ENCODE measurements at places on chromosomes 12 and 14.
A peak's percentile ranks its signal among the peaks of the same experiment; 100 is the strongest.

DNA sequence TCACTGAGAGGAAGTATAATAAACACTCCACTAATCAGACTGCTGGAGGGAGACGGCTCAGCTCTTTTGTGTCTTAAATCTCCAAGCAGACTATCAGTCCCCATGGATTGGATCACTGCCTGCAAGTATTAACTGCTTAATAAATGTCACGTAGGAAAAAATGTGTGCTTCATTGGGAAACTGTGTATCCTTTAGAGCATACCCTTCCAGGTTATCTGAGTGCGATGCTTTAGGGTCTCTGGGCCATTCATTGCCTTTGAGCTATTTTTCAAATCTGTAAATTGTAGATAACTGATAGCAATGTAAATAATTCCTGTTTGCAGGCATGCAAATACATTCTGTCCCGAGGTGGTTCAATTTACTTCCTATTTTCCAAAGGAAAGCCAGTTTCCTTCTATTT lies 45.0 kb upstream of the VASH1 start:
- DNase-seq: no peak

- no peak for DNase-seq
Observed at GRCh38 chr14:78798757-78799156, 628.6 kb downstream of the NRXN3 start.

DNA sequence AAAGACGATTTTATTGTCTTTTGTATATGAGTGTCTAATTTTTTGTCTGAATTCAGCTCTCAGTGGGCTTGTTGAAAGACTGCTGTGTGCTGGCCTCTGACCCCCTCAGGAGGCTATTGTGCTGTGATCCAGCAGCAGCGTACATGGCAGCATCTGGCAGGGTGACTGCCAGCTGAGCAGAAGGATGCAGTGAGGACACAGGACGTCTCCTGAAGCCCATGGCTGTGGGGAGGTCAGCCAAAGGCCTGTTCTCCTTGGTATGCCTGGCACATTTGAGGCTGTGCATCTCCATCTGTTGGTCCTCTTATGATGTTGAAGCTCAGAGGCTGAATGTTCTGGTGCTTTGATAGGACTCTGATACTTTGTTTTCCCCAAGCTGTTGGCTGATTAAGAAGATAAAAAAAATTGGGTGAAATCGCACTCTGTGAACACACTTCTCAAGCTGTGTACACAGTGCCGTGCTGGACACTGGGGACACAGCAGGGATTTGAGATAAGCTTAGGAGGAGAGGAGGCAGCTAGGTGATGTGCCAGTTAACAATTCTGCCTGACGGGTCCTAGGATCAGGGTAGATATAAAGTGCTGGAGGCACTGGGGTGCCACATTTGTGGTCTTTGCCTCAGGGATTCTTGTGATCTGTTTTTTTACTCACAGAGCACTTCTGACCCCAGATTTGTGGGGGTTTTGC lies 37.5 kb downstream of the EID3 start:
- no peak for DNase-seq

DNA sequence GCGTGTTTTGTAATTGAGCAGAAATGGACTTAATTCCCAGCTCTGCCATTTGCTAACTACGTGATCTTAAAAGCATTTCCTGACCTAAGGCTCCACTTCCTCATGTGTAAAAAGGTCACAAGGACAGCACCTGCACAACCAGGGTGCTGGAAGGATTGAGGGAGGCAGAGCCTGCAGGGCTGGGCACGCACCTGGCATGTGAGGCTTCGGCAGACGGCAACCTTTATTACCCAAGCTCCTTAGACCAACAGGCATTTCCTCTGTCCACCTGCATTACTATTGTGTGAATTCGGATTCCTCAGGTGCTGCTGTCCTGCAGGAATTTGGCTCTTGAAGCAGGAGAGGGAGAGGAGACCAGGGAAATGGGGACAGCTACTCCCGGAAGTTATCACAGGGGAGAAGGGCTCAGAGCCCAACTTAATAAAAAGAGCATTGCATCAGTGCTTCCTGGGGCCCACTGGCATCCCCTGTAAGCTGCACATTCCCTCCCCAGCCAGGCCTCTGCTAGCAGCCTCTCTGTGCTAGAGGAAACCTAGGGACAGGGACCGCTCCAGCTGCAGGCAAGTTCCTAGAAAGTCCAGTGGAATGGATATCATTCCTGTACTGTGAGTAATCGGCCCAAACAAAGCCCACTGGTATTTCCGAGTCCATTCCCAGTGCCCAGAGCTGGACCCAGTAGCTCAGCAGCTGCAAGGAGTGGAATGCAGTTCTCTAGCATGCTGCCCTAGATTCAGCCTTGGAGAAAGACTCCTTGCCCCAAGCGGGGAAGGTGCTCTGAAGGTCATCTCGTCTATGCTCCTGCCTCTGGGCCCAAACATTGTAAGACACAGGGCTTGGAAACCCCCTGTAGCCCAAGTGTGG lies 157.1 kb upstream of the CCND2 start:
- peak; percentile 93 for DNase-seq

GRCh38 chr14:35341751-35342488 lies 49.7 kb downstream of the PSMA6 start:
- peak; percentile 94 for DNase-seq

GRCh38 chr12:90170740-90171139 lies 462.1 kb upstream of the ATP2B1 start:
- DNase-seq: no peak

- no peak for DNase-seq
Observed at GRCh38 chr14:56162476-56162875, 44.3 kb downstream of the PELI2 start.

DNA sequence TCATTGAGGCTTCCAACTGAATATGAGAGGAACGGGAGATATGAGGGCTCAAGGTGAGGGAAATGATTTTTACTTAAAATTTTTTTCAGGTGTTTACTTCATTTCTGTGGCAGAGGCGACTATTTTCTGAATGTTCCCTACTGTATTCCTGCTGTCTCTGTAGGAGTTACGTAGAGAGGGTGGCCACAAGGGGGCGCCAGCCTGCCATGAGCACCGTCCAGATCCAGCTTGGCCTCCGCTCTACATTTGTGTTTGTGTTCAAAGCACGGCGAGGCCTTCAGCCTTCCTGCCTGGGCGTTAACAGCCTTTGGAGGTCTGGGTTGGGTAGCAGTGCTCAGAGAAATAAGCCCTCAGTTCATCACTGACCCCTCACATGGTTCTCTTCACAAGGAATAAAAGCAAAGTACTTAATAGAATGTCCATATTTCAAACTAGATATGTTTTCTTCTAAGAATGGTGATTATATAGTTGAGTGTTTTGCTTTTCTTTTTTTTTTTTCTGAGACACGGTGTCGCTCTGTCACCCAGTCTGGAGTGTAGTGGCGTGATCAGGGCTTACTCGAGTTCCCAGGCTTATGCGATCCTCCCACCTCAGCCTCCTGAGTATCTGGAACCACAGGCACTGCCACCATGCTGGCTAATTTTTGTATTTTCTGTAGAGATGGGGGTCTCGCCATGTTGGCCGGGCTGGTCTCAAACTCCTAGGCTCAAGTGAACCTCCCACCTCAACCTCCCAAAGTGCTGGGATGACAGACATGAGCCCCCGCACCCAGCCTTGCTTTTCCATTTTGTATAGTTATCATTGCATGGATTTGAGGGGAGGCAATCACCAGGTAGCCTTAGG lies 22.3 kb downstream of the CKB start:
- DNase-seq: no peak

GRCh38 chr12:89260841-89261637 lies 91.3 kb downstream of the DUSP6 start:
- no peak for DNase-seq

- no peak for DNase-seq
Observed at GRCh38 chr14:70436867-70437266, 15.1 kb upstream of the ADAM21 start.

DNA sequence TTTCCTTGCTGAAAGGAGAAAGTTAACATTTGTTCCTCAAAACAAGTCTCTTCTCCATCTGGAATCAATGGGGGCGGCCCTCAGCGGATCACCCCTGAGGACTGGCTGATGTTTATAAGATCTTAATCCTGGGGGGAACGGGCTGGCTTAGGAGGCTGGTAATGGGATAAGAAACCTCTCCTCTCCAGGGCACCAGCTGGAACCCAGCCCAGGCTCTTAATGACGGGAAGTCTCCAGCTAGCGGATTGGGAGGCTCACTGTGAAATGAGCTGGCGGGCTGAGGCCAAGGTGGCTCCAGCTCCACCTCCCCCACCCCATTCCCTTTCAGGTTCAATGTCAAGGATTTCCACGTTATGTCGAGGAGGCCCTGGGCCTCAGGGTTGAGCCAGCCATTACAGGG lies 1133.0 kb downstream of the VRK1 start:
- no peak for DNase-seq

GRCh38 chr12:70756118-70756517 lies 118.9 kb upstream of the PTPRB start:
- no peak for DNase-seq

DNA sequence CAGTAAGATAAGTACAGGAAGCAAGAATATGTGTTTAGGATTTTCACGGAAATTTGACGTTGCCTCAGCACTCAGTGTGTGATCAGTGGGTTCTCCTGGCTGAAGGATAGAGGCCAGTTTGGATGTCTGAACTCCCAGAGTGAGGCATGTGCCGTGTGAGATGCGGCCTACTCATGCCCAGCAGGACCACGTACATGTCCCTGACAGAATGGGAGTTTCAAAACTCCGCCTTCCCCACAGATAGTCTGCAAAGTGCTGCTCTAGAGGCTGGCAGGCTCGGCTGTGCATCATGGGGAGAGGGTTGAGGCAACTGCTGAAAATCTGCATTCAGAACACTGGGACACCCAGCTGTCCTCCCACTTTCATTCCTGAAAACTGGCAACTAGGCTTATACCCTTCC lies 58.3 kb downstream of the NINJ2 start:
- no peak for DNase-seq

DNA sequence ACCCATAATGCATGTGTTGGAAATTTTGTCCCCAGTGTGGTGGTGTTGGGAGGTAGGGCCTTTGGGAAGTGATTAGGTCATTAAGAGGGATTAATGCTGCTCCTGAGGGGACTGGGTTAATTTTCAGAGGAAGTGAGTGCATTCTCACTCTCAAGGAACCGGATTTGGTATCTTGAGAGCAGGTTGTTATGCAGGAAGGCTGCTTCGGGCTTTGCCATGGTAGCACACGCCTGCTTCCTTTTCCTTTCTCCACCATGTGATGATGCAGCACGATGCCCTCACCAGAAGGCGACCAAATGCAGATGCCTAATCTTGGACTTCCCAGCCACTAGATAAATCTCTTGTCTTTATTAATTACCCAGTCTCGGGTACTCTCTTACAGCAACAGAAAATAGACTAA lies 257.1 kb downstream of the SSPN start:
- DNase-seq: no peak

GRCh38 chr12:29164477-29165393 lies 15.7 kb downstream of the FAR2 start:
- DNase-seq: no peak

DNA sequence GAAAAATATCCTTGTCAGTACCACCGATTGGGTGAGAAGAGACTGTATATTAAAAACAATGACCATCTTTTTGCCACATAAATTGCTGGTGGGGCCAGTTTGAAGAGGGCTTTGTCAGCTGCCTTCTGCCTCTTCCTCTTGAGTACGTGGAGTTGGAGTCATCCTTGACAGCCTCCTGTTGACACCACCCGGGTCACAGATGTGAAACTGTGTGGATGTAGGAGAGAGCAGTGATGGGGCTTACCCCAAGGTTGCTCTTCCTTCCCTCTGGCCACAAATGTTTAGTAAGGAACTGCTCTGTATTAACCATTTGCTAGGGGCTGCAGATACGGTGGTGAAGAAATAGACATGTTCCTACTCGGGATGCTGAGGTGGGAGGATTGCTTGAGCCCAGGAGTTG lies 12.2 kb downstream of the PTPN11 start:
- no peak for DNase-seq

DNA sequence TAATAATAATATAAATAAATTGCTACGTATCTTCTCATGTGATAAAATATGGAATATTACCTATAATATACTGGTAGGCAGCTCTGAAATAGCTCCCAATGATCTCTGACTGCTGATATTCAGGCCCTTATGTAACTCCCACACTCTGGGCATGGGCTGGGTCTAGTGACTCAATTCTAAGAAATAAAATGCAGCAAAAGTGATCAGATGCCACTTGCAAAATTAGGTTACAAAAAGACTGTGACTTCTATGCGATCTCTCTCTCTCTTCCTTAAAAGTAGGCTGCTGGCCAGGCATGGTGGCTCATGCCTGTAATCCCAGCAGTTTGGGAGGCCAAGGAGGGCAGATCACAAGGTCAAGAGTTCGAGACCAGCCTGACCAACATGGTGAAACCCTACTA lies 10.3 kb upstream of the CACNB3 start:
- no peak for DNase-seq

GRCh38 chr12:48961801-48962200 lies 4.5 kb upstream of the ARF3 start:
- DNase-seq: no peak

DNA sequence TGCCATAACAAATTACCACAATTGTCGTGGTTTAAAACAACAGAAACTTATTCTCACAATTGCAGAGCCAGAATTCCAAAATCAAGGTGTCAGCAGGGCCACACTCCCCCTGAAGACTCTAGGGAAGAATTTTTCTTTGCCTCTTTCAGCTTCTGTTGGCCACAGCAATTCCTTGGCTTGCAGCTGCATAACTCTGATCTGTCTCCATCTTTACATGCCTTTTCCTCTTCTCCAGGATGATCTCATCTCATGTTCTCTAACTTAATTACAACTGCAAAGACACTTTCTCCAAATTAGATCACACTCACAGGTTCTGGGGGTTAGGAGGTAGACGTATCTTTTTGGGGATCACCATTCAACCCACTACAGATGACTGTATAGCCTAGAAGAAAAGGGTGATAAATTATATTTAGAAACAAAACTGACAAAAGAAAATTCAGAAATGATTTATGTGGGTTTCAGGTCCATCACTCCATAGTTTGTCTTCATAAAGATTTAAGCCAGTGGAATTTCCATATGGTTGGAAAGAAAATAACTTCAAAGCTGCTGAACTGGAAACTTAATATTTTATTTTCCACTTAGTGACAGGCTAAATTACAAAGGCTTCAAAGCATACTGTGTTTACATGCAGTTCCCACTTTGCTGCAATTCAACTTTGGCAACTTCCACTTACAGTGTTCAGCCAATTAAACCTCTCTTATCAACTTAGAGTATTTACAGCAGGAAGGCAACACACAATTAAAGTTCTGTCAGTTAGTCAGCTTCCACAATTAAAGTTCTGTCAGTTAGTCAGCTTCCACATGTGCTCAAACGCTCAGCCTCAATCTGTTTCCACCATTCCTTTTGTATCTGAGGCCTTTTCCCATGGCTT lies 213.3 kb downstream of the EPS8 start:
- DNase-seq: no peak

GRCh38 chr12:57092529-57092862 lies 3.6 kb downstream of the NAB2 start:
- DNase-seq: no peak

- no peak for DNase-seq
Observed at GRCh38 chr12:46266869-46267574, 1.8 kb downstream of the SLC38A1 start.

DNA sequence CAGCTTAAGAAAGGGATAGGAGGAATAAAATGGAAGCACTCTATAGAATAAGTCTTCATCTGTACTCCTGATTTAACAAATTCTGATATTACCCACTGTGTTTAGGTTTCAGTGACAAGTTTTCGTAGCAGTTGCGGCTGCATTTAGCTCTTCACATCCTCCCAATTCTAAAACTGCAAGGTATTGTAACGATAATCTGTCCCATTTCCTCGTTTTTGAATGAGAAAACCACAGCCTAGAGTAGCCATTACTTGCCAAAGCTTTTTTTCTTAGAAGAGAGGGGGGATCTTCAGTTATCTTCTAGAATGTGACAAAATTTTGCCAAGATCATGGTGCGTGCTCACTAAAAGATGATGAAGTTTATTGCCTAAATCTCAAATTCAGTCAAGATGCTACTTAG lies 155.8 kb downstream of the PDE3A start:
- no peak for DNase-seq

- DNase-seq: no peak
Observed at GRCh38 chr12:11654338-11654737, 4.9 kb downstream of the ETV6 start.

Measured in RWPE2 (cell line).